Ureter (tissue), 1 donor: ENCODE measurements at places on chromosomes 6 and 20. TPM values are rescaled to one million over a fixed set of nuclear protein-coding genes. Genes with fewer than 3 reads are reported as not detected.

The RBPJL gene
- total RNA-seq = not detected

The TFAP2C gene
- total RNA-seq = 12.5 TPM

The PMEPA1 gene
- total RNA-seq = 15.2 TPM

DNA sequence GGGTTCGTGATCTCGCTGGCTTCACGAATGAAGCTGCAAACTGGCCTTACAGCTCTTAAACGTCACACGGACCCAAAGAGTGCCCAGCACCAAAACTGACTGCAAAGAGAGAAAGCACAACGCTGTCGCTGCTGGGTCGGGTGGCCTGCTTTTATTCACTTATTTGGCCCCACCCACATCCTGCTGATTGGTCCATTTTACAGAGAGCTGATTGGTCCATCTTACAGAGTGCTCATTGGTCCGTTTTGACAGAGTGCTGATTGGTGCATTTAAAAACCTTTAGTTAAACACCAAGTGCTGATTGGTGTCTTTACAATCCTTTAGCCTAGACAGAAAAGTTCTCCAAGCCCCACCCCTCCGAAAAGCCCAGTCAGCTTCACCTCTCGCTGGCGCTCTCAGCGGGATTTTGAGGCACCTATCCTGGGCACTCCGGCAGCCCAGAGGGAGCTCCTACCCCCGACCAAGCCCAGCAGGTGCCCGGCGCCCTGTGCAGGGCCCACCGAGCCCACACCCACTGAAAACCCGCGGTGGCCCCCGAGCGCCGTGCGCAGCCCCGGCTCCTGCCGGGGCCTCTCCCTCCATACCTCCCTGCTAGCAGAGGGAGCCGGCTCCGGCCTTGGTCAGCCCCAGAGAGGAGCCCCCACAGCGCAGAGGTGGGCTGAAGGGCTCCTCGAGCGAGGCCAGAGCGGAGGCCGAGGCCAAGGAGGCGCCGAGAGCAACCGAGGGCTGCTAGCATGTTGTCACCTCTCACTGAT lies 40.0 kb upstream of the SMAP1 start:
- DNase-seq = no peak

DNA sequence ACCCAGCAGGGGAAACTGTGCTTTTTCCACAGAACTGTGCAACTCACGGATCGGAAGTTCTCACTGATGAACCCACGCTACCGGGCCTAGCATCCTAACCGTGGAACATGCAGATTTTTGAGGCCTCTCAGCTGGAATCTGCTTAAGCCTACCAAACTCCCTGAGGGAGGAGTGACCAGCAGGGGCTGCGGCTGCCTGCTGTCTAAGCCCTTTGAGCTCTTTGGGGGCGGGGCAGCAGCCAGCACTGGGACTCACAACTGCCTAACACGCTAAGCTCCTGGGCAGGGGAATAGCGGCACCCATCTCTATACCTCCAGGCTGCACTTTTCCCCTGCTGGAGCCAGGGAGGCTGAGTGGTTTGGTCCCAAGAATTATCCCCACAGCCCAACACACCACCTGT lies 20.4 kb upstream of the METTL24 start:
- DNase-seq = no peak

- no peak for DNase-seq
These were observed 565.5 kb downstream of the EPM2A start for GRCh38 chr6:145169726-145170224.

- DNase-seq = peak; percentile 83
These were observed 21.1 kb upstream of the NOTCH4 start for GRCh38 chr6:32244946-32245398.

GRCh38 chr6:15356179-15356578 lies 110.3 kb downstream of the JARID2 start:
- no peak for DNase-seq

GRCh38 chr20:20223981-20224380 lies 143.9 kb upstream of the INSM1 start:
- no peak for DNase-seq

DNA sequence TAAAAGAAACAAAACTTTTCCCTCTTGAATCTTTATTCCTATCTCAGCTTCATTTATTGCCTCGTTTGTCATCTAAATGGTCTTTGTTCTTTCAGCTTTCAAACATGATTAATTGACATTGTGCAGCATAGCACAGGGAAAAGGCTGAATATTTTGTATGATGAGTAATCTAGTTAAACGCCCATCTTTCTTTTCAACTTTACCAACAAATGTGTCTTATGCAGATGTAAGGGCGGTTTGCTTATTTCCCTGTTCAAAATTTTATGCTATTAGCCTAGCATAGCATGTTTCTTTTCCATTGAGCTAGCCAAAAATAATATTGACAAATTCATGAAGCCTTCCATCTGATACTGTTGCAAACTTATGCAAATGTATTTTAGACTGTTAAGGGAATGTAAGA lies 176.4 kb upstream of the AKAP12 start:
- no peak for DNase-seq

- DNase-seq = peak; percentile 67
These were observed 16.1 kb downstream of the BPIFB1 start for GRCh38 chr20:33299111-33299603.

DNA sequence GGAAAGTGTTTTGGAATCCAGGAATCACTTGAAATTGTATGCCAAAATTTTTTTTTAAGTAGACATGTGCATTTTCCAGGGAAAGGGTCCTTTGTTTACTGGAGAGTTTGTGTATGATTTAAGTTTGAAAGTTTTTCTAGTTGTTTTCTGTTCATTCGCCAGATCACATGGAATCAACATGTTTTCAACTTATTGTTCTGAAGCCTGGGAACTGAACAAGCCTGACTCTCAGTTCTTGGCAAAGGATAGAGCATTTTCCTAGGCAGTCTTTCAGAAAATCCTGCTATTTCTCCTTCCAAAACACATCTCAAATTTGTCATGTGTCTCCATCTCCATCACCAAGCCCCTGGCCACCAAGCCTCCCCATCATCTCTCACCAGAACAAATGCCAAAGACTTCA lies 374.8 kb downstream of the MAFB start:
- DNase-seq = no peak

GRCh38 chr6:33860706-33861474 lies 57.1 kb upstream of the MLN start:
- no peak for DNase-seq

- DNase-seq = no peak
These were observed 11.9 kb upstream of the NSFL1C start for GRCh38 chr20:1478566-1478965.

DNA sequence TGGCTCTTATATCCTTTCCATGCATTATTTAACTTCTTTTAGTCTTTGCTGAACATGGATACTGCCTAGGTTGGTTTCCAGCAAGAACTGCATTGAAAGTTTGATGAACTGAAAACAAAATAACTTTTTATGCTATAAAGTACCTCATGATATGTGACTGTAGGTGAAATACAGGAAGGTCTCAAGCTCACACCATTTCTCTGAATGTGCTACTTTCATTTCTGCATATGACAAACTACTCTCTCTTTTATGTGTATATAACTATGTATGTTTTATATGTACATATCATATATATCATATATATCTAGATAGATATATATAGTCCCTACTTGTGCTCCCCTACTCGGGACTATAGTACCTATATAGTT lies 65.9 kb downstream of the AIG1 start:
- no peak for DNase-seq

DNA sequence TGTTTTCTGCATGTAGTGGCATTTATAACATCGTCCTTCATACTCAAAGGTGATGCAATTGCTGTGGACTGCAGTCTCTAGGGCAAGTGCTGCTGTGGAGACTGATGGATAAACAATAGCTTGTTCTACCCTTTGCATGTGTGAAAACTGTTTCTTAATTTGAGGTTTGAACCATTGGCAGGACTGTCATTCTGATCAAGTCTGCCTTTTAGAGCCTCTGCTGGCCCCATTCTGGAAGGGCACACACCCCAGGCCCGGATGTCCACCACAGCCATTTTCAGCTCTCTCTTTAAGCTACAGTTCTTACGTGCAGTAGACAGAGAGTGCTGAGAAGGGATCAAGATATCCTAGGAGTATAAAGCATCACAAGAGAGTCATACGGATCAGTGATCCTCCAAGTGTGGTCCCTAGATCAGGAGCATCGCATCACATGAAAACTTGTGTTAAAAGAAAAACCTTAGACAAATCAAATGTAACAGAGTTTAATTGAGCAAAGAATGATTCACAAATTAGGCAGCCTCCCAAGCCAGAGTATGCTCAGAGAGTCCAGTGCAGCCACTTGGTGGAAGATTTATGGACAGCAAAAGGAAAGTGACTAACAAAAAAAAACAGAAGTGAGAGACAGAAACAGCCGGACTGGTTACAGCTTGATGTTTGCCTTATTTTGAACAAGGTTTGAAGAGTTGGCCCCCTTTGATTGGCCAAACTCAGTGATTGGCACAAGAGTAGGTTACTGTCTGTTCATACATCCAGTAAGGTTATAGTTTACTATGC lies 52.0 kb downstream of the FRK start:
- DNase-seq = no peak

GRCh38 chr6:42571611-42572342 lies 7.9 kb downstream of the UBR2 start:
- no peak for DNase-seq

GRCh38 chr20:15890407-15890982 lies 682.8 kb downstream of the KIF16B start:
- no peak for DNase-seq

- no peak for DNase-seq
These were observed 608.1 kb downstream of the TENT5A start for GRCh38 chr6:81144346-81144745.

DNA sequence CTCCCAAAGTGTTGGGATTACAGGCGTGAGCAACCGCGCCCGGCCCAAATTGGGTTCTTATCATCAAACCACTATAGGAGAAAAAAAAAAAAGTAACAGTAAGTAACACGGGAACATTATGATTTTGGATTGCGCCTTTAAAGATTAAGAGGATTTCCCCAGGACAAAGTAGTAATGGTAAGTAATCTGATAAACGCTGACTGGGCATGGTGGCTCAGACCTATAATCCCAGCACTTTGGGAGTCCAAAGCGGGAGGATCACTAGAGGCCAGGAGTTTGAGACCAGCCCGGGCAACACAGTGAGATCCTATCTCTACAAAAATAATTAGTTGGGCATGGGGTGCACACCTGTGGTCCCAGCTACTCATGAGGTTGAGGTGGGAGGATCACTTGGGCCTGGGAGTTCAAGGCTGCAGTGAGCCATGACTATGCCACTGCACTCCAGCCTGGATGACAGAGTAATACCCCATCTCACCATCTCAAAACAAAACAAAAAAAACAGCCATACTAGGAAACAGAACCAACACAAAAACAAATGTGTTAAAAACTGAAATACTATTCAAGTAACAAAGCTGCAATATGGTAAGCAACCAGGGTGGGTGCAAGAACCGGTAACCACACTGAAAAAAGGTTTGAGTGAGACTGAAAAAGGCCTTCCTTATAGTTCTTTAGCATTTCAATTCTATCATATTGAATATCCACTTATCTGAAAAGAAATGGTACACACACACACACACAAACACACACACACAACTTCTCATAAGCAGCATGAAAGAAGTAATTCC lies 8.2 kb downstream of the C6orf62 start:
- DNase-seq = no peak

DNA sequence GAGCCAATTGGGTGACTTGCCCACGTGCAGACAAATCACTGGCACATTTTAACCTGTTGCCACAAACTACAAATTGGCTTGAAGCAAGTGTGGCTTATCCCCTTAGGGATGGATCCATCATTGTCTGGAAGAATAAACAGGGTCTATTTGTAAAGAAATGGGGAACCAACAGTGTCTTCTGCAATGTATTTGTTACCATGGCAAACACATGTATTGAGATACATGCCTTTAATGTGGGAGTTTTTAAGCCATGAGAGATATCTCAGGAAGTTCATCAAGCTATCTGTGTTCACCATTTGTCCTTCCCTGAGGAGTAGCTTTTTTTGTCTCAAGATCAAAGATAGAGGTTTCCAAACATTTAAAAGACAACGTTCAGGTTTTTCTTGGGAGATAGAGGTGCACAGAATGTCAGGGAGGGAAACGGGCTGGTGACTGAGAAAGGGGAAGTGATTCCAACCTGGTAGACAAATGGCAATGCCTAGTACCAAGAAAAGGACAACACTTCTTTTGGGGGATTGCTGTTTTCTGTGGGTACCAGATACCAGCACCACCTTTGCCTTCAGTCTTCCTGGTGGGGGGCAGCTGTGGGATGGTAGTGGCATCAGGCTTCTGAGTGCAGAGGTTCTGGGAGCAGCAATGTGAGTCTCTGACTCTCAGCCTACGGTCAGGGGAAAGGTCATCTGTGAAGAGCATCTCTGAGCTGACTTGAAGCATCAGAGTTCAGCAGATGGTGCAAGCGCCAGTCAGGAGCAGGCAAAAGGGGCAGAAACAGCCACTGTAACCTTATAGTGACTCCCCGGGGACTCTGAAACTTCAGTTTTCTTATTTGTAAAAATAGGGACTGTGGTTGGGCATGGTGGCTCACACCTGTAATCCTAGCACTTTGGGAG lies 20.1 kb upstream of the BCAS1 start:
- no peak for DNase-seq

- no peak for DNase-seq
These were observed 150.8 kb upstream of the PMEPA1 start for GRCh38 chr20:57860576-57860975.

DNA sequence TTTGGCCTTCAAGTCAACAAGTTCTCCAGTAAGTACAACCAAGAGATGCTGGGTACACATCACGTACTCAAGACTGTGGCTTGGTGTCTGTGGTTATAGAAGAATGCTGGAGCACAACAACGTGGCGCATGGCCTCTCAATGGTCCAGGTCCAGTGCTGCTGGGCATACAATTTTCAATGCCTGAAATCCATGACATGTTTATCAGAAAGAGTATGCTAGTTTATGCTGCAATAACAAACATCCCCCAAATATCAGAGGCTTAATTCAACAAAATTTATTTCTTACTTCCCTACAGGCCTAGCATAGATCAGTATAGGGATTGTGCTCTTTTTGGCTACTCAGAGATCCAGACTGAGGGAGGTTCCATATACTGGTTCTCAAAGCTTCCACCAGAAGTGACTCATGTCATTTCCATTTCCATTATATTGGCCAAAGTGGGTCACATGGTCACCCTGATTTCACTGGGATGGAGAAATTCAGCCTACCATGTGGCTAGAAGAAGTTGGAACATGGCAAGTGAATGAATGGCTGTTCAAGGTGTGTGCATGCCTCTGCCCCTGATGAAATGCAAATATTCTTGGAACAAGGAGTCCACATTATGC lies 33.3 kb upstream of the KIF16B start:
- no peak for DNase-seq

DNA sequence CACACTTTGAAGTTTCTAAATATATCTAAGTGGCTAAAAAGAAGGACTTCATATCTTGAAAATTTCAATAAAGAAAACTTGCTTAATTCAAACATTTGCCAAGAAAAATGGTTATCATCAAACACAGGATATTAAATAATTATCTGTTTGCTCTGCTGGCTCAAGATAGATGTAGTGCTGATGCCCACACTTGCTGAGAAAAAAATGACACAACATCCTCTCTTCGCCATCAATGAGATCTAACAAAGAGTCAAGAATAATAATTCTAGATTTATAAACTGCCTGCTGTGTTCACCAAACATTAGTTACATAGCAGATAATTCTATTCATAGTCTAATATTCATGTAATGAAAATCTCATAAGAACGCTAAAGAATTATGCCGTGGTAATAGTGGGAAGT lies 93.6 kb downstream of the EPHA7 start:
- DNase-seq = no peak
